CD4-positive, alpha-beta T cell treated with Interleukin-6 at 100 ng/mL for 8 hours (primary cell): ENCODE measurements at places on chromosomes 7 and 10.

DNA sequence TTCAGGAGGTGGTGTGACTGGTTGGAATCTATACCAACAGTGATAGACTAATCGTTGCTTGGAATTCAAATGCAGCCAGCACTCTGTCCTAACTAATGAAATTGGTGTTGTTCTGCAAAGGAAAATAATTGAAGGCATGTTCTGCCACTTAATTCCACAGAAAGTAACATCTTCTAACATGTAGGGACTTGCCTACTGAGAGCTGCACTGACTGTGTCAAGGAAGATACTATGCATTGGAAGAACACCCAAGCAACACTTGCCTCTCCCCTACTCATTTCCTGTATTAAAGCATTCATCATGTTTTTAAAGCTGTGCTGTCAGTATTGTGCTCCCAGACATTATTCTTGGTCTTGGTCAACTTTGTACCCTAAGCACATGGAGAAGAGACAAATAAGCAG, 2.7 kb upstream of the CYP3A7 start:
- no peak for DNase-seq

- DNase-seq: no peak
Measured at GRCh38 chr10:27192284-27192683, 37.1 kb downstream of the MASTL start.

- DNase-seq: no peak
Measured at GRCh38 chr10:51269821-51270220, 195.5 kb downstream of the PRKG1 start.

DNA sequence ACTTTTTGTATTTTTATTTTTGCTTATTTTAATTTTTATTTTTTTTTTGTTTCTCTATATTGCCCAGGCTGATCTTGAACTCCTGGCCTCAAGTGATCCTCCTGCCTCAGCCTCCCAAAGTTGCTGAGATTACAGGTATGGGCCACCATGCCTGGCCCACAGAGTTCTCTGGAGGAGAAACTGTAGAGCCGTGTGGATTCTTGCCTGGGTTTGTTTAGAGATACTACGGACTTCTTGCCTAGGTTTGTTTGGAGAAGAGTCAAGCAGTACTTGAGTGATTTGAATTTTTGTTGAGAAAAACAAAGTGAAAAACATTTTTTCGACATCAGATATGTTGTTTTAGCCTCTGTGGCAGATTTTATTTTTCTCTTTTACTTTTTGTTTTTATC, 99.0 kb downstream of the CAMK1D start:
- DNase-seq: no peak

- DNase-seq: no peak
Measured at GRCh38 chr7:1290679-1291356, 58.1 kb downstream of the UNCX start.

DNA sequence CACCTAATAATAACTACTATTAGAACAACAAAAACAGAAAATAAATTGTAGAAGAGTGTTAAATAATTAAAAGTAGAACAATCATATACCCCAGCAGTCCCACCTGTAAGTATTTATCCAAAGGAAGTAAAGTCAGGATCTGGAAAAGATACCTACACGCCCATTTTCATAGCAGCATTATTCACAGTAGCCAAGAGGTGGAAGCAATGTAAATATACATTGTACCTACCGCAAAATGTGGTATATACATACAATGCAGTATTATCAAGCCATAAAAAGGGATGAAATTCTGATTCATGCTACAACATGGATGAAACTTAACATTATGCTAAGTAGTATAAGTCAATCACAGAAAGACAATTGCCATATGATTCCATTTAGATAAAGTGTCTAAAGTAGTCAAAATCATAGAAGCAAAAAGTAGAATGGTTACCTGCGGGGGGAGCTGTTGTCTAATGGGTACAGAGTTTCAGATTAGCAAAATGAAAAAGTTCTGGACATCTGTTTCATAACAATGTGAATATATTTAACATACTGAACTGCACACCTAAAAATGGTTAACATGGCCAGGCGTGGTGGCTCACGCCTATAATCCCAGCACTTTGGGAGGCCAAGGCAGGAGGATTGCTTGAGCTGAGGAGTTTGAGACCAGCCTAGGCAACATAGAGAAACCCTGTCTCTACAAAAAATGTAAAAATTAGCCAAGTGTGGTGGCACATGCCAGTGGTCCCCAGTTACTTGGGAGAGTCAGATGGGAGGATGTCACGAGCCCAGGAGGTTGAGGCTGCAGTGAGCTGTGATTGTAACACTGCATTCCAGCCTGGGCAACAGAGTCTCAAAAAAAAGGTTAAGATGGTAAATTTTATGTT, 6.0 kb upstream of the TMED4 start:
- peak; percentile 69 for DNase-seq

GRCh38 chr7:12584930-12585329, 14.4 kb downstream of the SCIN start:
- DNase-seq: no peak

GRCh38 chr7:13312307-13312706, 624.9 kb downstream of the ARL4A start:
- no peak for DNase-seq

DNA sequence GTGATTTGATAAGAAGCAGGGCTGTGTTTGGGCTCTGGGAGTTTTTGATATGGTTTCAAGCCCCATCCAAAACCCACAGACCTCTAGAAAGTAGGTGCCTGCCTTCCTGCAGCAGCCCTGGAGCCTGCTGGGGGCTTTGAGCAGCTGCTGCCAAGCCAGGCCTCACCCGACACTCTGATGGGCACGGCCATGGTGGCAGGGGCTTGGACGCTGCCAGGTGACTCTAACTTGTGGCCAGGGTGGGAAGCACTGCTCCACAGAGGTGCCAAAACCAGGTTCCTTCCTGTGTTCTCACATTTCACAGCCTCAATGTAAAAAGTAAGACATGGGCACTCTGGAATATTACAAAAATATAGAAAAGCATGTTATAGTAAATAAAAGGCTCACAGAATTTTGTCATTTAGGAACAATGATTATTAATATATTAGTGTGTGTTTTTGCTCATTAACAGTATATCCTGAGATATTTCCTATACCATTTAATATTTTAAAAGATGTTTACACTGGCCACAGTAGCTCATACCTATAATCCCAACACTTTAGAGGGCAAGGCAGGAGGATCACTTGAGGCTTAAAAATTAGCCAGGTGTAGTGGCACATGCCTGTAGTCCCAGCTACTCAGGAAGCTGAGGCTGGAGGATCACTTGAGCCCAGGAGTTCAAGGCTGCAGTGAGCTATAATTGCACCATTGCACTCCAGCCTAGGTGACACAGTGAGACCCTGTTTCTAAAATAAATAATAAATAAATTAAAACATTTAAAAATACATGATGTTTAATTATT, 95.1 kb downstream of the EGFR start:
- DNase-seq: no peak

DNA sequence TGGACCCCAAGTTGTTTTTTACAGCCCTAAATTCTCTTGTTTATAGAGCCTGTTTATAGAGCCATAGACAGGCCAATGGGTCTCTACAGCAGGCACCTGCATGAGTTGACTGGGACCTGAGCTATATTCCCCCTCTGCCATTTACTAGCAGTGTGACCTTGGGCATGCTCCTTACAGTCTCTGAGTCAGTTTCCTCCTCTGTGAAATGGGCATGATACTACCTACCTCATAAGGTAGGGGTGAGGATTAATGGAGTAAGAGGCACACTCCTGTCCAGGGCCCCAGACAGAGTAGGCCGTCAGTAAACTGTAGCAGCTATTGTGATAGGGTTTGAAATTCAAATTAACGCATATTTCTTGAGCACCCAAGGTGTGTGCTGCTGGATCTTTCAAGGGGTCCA, 138.1 kb downstream of the TCF7L2 start:
- DNase-seq: no peak

DNA sequence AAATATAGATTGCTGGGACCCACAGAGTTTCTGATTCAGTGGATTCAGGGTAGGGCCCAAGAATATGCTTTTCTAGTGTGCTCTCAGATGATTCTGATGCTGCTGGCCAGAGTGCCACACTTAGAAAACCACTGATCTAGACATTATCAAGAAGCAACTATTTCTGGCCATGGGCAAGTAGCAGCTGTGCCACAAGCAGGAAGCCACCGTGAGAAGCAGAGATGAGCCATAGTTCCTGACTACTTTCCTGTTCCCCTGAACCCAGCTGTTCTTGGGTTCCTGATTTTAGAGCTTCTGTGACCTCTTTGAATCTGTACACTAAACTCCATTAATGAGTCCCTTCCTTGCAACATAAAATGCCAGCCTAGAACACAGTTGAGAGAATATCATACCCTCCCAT, 38.1 kb upstream of the PIK3AP1 start:
- DNase-seq: no peak

DNA sequence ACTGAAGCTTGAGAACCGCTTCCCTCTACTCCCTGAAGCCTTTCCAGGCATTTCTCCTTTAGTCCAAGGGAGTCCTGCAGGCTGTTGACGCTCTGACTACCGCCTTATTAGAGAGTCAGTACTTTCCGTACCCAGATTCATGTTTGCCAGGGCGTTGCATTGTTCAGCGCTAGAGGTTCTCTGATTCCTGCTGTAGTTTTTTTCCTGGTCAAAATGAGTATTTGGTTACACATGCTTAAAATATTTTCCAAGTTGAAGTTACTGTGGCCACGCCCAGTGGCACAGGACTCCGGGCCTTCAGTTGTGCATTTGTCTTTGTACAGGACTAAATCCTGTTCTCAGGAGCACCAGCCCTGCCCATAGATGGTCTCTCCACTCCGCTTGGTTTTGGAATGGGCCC, 7.9 kb downstream of the MTURN start:
- DNase-seq: no peak

GRCh38 chr10:85578860-85579259, 787.7 kb downstream of the GRID1 start:
- no peak for DNase-seq

- no peak for DNase-seq
Measured at GRCh38 chr10:101601541-101601940, 13.4 kb downstream of the DPCD start.
